Renal pelvis (tissue), 12 donors: ENCODE measurements at places on chromosomes 5 and 9. TPM values are rescaled to one million over a fixed set of nuclear protein-coding genes. Genes with fewer than 3 reads are reported as not detected.

- DNase-seq: no peak
Observed at GRCh38 chr5:159539678-159540077, 209.4 kb upstream of the IL12B start.

DNA sequence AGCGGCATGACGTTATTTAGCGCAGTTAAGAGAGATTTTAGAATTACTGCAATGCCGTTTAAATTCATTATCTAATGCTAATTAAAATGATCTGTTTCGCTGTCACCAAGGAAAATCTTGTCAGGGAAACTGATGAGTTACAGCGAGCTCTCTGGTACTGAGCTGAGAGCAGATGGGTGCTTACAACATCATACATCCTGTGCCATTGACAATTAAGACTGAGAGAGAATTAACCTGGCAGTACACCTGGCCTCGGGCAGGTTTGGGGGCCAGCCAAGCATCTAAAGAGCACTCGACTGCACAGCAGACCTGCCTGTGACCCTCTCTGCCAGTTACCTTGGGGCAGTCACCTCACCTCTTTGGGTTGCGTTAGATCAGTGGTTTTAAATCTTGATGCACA, 55.0 kb downstream of the PUM3 start:
- no peak for DNase-seq

DNA sequence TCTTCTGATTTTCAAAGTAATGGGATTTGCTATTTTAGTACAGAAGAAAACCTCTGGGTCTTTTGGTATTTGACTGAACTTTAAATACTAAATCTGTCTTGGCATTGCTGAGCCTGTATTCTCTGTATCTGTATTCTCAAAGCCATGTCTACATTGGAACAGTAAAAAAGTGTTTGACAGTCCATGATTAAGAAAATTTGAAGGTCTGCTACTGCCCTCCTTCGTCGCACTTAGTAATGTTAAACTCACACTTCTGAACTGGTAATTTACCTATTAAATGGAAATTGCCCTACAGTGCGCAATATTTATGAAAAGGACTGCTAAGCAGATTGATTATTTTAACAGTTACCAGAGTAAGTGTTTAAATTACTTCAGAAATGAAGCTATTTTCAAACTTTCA, 165.7 kb upstream of the SMC2 start:
- no peak for DNase-seq

DNA sequence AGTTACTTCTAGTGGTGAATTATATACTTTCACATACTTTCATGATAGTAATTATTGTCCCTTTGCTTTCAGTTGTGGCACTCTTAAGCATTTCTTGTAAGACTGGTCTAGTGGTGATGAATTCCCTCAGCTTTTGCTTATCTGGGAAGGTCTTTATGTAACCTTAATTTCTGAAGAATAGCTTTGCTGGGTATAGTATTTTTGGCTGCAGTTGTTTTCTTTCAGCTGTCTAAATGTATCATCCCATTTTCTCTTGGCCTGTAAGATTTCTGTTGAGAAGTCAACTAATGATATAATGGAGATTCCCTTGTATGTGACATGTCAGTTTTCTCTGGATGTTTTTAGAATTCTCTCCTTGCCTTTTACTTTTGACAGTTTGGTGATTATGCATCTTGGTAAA, 41.0 kb downstream of the TMEM38B start:
- no peak for DNase-seq

DNA sequence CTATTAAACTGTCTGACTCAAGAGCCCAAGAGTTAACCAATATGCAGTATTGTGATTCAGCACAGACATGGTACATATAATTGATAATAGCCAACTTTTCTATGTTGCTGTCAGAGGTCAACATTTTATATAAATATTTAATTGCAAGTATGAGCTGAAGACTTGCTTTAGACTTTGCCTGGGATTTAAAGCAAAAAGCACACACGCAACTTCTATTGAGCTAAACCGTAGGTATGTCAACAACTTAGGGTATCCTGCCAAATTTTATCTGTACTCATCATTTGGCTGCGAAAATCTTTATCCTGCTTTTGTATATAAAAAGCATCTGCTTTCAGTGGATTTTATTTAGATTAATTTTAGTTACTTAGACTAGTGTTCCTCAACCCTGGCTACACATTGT, 27.4 kb downstream of the UHRF2 start:
- no peak for DNase-seq

DNA sequence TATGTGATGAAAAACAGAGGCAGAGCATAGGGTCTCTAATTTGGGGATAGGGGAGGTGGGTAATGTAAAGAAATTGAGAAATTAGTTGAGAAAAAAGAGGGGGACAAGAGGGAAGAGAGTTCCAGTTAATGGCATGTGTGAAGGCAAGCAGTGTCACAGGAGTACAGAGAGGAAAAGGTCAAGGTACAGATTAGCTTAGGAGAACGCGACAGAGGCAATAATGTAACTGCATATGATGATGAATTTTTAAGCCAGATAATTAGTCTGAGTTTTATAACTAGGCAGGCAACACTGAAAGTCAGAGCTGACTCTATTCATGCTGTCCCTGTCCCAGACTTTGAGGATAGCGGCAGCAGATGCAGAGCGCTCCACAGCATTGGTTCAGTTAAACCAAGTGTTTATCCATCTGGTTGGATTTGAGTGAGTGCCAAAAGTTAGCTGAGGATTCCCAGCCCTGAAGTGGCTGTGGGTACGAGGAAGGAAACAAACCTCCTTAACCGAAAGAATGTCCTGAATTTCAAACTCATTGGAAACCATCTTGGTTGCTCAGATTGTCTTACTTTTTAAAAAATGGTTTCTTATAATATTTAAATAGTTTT, 315.2 kb downstream of the ARHGAP26 start:
- DNase-seq: no peak

- DNase-seq: no peak
Observed at GRCh38 chr5:151895660-151896030, 29.0 kb downstream of the GLRA1 start.

GRCh38 chr5:169805937-169806700, 169.0 kb downstream of the DOCK2 start:
- DNase-seq: no peak

GRCh38 chr5:31464081-31464480, 67.8 kb downstream of the DROSHA start:
- DNase-seq: no peak

DNA sequence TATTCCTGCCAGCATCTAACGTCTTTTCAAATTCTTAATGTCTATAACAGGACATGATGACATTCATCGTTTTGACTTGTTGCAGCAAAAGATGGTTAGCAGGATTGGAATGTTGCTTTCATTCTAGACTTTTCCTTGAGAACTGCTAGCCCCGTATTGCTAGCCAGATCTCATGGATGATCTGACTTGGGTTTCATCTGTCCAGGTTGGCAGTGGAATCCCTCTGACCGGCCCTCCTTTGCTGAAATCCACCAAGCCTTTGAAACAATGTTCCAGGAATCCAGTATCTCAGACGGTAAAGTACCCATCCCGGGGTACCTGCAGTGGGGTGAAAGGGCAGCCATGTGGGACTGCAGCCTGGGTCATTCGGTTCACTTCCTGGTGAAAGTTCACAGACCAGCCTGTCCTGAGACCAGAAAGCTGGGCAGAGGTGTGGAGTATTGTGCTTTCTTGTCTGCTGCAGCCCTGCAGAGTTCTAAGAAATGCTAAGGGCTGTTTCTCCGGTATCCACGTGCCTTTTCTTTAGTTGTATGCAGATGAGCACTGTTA, 16.7 kb downstream of the QRFP start:
- DNase-seq: no peak

- DNase-seq: no peak
Observed at GRCh38 chr9:17191082-17191481, 56.2 kb downstream of the CNTLN start.

DNA sequence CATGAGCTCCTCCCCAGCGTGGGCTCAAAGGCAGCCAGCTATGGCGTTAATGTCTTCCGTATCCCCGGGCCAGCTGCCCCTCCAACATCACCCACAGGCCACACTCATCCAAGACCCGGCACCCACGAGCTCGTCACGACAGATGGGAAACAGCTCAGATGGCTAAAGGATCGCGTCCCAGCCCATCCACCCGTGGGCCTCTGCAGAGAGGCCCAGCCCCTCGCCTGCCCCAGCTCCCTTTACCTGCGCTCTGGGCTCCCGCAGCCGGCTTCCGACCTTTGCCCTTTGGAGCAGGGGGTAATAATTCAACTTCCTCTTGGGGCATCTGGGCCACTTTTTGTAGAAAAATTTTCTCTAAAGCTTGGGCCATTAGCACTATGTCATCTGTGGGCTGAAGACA, 16.5 kb downstream of the BRD3 start:
- no peak for DNase-seq

Gene COL15A1
- polyA plus RNA-seq: 24.1 TPM

Gene FGFR4
- 87.4 TPM for polyA plus RNA-seq

Gene TMEM215
- polyA plus RNA-seq: 0.10 TPM

Gene PCDH1
- 30.4 TPM for polyA plus RNA-seq
